H1 (cell line): ENCODE measurements at places on chromosomes 1 and 21.

GRCh38 chr1:231053493-231054162 is 13.6 kb upstream of the FAM89A start:
- no peak for DNase-seq

- DNase-seq: no peak
Measured at GRCh38 chr1:229578168-229579058, 19.9 kb upstream of the ABCB10 start.

GRCh38 chr1:68175621-68176398 is 56.5 kb downstream of the WLS start:
- DNase-seq: no peak

DNA sequence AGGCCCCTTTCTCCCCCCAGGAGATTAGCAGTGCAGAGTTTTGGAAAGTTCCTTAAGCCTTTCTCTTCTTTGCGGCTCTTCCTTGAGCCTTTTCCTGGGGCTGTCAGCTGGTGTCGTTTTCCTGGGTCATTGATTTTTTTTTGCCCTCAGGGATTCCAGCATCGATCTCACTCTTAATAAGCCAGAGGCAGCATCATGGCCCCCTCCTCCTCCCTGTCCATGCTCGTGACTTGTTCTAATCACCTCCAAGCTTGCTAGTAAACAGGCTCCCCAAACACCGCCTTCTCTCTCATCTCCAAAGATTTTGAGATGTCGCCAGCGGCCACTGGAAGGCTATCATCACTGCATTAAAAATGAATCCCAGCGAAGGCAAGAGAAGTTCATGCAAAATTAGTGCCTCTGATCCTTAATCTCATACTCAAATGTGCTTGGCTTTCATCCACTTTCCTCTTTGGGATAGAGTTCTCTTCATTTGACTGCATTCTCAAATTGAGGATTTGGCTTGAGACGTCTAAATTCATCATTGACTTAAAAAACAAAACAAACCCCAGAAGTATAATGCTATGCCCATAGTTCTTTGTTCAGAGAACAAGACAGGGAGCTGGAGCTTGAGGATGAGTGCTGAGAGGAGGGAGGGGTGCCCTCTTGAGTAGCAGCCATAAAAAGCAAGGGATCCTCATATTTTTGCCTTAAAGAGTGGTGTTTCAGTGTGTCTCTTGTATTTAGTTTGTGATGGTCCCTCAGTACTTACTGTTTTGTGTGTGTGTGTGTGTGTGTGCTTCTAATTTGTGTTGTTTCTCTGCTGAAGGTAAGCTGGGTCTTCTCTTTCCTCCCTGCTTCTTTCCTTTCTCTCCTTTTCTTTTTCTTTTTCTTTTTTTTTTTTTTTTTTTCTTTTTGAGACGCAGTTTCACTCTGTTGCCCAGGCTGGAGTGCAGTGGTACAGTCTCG is 3.2 kb downstream of the EVA1C start:
- no peak for DNase-seq

GRCh38 chr1:153921803-153922075 is 1.0 kb downstream of the GATAD2B start:
- DNase-seq: no peak

DNA sequence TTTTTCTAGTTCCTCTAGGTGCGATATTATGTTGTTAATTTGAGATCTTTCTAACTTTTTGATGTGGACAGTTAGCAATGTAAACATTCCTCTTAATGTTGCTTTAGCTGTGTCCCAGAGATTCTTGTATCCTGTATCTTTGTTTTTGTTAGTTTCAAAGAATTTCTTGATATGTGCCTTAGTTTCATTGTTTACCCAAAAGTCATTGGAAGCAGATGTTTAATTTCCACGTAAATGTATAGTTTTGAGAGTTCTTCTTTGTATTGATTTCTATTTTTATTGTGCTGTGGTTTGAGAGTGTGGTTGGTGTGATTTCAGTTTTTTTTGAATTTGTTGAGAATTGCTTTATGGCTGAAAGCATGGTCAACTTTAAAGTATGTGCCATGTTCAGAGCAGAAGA is 319.4 kb downstream of the PTBP2 start:
- DNase-seq: no peak

GRCh38 chr1:37999430-38000232 is 5.7 kb downstream of the FHL3 start:
- no peak for DNase-seq

DNA sequence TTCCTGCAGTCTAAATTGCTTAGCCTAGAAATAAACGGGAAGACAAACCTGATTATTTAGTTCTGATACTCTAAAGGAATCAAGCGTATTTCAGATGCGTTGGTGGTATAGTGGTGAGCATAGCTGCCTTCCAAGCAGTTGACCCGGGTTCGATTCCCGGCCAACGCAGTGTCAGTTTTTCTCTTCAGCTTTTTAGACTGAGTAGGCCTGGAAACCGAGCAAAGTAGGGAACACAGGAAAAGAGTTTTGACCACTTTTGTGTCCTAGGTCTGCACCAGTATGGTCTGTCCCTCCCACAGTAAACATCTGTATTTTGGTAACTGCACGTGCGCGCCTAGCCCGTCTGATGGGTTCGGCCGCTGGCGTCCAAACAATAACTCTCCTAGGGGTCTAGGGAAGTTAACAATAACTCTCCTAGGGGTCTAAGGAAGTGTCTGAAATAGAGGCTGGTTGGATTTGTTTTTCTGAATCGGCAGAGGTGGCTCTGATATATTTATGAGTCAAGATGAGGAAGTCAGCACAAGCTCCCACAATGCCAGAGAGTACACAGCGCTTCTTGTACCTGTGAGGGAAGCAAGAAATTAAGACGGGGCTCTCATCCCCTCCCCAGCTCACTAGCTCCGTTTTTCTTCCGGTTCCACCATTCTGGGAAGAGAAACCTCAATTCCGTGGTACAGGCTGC is 15.6 kb upstream of the HJV start:
- no peak for DNase-seq

DNA sequence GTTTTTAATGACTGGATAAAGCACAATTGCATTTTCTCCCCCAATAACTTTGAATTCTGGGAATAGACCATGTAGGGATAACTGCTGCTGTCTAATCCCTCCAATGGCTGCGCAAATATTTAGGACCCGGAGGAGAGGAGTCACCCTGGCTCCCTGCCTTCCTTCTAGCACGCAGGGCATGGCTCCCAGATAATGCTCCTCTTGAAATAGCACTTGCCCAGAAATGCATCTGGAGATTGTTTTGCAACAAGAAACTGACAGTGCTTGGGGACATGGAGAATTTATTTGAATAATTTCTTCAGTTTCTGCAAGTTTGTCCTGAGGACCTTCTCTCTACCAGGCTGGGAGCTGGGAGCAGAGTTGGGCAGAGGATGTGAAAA is 83.5 kb downstream of the MAN1C1 start:
- DNase-seq: no peak

DNA sequence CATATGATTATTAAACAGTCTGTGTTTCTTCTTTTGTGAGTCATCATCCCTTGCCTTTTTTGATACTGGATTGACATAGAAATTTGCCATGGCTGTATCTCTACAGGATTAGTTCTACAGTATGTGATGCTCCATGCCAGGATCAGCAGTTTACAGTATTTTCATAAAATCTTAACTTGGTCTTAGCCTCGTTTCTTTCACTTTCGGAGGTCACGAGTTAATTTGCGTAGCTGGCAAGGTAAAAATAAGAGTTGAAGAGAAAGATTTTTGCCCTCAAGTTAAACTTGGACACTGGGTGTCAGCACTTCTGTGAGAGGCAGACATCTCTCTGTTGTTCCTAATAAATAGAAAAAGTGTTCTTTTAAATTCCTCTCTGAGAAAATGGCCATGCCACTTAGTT is 79.1 kb downstream of the CACNA1E start:
- DNase-seq: no peak

DNA sequence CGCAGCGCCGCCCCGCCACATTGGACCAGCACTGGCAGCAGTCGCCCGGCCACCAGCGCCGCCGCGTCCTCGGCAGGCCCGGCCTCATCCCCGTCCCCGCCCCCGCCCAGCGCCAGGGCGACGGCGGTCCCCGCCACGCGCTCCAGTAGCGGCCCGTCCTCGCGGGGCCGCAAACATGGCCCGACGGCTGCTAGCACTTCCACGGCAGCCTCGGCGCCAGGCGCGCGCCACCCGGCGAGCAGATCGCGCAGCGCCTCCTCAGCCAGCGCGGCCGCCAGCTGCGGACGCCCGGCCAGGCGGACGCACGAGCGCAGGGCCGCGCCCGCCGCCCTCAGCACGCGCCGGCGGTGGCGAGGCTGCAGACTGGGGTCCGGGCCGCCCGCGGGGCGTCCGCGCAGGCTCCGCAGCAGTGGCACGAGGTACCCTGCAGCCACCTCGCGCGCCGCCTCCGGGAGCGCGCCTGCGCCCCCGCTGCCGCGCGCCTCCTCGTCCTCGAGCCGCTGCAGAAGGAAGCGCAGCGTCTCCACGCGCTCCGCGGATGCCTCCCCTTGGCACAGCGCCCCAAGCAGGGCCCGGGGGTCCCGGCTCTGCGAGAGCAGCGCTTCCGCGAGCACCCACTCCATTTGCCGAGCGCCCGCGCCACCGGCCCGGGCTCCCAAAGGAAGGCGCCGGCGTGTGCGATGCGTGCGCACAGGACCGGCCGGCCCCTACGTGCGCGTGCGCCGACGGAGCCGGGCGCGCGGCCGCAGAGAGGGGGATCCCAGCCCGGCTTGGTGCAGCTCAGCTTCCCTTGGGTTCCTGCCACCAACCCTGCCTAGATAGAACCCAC is at the start of gene TARBP1:
TSS of gene TARBP1 (minus strand) at position 699 of the 829 bp plus-strand sequence. CDS start at position 623, 76 bp downstream.
- DNase-seq: peak; percentile 27

DNA sequence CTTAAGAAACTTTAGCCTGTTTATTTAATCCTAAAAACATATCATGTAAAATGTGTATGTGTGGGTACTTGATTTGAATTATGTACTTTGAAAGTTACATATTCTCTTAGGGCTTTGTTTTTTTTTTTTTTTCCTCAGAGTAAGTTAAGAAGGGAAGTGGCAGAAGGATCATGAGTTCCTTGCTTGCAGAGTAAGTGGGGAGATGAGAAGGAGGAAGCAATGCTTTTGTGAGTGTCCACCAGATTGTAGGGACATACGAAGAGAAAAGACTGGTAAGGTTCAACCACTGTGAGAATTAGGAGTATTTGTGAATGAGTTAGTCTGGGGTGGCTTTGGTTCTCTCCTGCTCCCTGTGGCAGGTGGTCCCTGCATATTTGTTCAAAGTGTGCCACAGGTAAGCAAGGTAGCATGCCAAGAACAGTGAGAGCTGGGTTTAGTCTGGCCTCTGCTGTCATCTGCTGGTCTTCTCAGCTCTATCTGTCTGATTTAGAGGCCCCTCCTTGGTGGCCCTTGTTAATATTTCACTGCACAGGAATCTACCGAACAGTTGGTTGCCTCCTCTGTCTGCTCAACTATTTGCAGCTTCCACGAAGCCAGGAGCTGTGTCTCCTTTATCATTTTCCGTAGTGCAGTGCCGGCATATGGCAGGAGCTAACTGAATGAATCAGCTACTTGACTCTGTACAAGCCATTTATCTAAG is 9.5 kb downstream of the DNM3 start:
- DNase-seq: no peak

DNA sequence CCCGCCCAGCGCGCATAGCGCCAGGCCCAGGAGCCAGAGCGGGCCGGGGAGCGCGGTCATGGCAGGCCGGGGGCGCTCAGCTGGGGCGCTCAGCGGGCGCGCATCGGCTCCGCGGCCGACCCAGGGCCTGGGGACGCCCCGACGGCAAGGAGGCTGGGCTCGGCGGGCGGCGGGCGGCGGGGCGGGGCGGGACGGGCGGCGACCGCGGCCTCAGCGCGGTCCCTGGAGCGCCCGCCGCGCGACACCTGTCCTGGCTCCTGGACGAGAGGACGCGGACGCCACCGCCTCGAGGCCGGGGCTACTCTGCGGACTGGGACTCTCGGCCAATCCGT is 273 bp downstream of the BMP8B start:
- DNase-seq: no peak
